ENCODE measurements at places on chromosomes 12 and 14.

DNA sequence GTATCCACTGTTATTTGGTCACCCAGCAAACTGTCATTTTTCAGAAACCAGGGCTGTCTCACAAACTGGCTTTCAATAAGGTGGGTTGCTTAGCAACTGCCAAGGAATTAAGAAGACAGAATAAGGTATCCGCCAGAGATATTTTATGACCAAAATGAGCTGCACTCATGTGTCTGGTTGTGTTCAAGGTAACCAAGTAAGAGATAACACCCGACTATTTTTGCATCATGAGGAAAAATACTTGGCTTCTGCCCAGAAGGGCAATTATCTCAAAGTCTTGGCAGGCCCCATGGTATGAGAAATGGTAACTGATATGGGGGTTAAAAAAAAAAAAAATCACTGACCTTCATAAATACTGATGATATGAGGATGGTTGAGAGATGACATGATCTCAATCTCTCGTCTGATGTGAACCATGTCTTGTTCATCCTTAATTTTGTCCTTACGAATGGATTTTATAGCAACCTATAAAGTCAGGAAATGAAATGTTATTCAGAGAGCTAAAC is 32.6 kb downstream of the NUAK1 start:
- DNase-seq: no peak

DNA sequence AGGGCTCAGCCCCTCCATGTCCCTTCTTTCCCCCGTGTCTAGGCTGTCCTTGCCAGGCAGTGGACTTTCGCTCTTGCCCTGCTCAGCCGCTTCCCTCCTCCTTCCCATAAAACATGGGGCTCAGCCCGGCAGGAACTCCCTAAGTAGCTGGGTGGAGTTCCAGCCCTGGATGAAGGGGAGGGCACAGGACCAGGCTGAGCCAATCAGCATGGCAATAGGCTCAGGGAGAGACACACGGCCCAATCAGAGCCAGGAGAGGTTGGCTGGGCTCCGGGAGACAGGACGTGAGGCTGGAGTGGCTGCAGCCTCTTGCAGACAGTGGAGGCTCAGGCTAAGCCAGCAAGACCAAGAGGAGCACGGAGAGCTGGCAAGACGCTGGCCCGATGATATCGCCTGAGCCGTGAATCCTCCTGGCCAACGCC is 54.3 kb downstream of the GALNT9 start:
- no peak for DNase-seq

- DNase-seq: no peak
Observed at GRCh38 chr12:109552971-109553370, 20.3 kb downstream of the MMAB start.

GRCh38 chr12:131011165-131012079 is 57.7 kb downstream of the ADGRD1 start:
- no peak for DNase-seq

DNA sequence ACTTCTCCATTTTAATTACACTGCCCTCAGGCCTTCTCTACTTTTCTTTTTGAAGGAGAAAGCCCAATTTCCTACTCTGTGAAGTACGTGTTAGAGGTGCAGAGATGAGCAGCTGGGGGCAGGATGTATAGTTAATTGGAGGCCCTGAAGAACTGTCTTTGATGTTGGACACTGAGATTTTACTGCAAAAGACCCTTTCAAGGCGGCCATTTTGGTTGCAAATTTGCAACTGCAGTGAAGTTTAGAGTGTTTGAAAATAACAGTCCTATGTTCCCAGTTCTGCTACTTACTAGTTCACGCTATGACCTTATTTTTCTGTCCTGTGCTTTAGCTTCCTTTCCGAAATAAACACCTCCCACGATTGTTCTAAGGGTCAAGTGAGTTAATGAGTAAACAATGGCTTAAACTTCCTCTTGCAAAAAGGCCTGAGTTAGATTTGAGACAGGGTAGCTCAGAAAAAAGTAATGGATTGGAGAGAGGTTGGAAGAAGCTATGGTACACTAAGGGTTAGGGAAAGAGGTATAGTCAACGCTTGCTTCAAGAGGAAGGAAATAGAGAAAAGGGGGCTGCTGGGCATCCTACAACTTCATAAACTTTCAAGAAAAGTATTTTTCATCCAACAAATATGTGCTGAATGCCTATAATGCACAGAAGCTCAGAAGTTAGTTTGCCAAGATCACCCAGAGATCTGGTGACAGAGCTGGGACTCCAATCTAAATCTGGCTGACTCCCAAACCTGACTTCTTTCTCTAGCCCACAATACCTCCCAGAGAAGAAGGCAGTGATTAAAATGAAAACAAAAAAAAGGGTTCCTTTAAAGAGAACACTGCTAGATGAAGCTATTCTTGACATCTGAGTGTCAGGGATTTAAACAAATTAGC is 26.4 kb upstream of the DICER1 start:
- DNase-seq: no peak

DNA sequence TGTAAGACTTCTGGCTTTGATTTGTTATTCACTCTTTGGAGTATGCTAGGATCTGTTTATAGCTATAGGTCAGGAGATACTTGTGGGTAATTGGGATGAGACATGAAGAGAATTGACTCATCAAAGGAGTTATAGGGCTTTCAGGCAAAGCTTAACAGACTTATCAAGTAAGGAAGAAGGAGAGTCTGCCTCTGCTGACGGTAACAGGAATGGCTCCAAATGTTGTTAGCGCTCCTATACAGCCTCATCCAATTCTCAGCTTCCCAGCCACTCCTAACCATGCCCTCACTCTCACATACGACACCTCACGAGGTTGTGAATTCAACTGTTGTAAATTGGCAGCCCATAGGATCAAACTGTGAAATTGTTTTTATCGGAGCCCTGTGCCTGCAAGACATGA is 140.5 kb downstream of the KCNA5 start:
- no peak for DNase-seq

DNA sequence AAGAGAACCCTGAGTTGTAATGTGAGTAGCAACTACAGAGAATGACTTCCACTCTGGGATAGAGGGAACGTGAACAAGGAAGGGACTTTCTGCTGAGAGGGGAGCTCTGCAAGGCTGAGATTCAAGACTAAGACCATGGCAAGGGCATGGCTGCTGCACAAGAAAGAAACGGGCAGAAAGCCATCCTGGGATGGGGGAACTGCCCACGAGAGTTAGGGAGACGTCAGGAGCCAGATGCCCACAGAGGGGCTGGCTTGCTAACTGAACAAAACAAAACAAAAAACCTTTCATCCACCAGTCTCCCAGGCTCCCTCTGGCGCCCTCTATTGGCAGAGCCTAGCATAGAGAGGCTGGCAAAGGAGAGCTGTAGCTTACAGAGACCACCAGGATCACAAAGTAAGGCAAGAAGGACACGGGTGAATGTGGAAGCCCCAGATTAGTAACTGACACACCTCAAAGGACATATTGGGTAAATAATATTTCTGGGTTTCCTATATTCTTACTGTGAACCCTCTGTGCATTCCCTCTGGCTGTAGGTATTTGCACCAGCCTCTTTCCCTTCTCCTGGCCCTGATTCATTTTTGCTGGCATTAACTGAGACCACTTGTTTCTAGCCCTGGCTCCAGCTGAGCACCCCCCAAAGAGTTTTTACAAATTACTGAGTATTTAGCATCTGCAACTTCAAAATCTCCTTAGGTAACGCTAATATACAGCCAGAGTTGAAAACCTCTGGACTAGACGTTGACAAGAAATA is 338.3 kb downstream of the EMP1 start:
- DNase-seq: peak; percentile 59

DNA sequence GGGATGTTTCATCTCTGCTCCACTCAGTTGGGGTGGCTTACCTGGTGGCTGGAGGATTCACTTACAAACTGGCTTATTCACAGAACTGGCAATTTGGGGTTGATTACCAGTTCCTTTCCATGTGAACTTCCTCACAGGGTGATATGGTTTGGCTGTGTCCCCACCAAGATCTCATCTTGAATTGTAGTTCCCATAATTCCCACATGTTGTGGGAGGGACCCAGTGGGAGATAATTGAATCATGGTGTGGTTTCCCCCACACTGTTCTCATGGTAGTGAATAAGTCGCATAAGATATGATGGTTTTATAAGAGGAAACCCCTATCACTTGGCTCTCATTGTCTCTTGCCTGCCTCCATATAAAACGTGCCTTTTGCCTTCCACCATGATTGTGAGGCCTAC is 26.9 kb upstream of the IGF1 start:
- no peak for DNase-seq

DNA sequence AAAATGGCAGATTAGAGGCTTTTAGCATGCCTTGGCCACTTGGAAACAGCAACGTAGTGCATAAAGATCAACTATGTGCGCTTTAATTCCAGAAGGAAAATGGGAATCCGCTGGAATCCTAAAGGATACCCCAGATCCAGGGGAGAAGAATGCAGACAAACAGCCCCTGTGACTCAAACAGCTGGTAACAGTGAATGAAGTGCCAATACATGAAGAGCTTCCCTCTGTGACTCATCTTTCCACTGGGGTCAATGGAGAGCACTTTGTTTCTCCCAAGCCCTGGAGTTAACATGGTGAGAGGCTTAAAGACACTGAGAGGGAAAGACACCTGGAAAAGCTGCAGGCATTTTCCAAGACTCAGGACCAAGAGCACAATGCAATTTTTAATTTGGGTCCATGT is 263.1 kb downstream of the CEP128 start:
- DNase-seq: no peak

GRCh38 chr14:24789378-24789884 is 155.4 kb upstream of the GZMB start:
- DNase-seq: no peak

DNA sequence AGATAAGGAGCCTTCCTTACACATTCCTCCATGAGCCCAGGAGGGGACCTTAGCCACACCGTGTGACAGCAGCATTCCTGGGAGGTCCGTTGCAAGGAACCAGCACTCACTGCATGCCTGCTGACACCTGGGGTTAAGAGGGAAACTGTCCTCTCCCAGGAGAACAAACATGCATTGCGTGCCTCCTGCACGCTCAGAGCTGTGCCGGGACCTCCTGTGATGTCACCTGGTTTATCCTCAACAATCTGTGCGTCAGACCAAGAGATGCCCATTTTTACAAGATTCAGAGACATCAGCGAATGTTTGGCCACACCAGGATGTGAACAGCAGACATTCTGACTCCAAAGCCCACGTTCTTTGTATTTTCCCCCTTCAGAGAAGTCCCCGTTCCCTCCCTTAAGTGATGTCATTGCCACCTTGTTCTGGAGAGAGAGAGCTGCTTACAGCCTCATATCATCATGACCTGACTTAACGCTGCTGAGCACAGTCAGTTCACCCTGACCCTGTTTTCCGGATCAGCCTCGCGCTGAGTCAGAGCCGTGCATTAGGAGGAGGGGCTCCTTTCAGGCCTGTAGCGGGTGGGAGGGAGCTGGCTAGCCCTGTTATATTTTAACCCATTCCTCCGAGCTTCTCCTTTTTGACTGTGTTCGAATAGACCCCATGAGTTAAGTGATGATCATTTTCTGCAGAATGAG is 36.2 kb downstream of the TMEM120B start:
- peak; percentile 48 for DNase-seq

DNA sequence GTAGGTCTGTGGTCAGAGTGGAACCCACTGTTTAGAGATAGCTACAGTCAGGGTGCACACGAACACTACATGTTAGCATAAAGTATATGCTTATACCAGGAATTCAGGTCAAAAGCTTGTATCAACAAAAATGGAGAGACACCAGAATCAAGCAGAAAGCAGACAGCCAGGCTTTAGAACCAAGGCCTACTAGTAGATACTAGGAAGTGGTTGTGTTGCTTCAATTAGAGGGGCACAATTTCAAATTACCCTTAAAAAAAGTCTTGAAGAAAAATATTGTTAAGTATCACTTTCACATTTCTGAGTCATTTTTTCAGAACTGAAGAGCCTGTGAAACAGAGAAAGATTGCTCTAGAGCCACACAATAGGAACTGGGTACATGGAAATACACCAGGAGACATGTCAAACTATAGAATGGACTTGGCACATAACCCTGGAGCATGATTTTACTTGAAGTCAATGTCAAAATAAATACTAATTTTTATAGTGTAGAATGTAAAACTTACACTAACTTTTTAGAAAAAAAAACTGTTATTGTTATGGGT is 41.6 kb downstream of the LRRC9 start:
- DNase-seq: no peak

DNA sequence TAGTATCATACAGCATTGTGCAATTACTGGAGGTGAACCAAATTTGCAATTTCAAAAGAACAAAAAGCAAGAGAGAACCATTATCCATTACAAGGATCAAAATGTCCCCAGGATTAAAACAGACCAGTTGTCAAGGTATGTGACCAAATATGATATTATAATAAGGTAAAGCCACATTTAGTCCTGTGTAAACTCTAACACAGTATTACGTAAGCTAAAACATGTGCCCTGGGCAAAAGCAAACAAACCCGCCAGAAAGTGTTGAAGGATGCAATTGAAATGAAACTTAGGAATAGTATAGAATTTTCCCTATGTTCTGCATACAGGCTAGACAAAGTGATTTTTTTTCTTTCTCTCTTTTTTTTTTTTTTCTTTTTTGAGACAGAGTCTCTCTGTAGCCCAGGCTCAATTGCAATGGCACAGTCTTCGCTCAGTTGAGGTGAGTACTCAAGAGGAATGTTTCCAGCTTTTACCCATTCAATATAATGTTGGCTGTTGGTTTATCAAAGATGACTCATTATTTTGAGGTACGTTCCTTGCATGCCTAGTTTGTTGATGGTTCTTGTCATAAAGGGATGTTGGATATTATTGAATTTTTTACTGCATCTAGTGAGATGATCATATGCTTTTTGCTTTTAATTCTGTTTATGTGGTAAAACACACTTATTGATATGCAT is 137.1 kb upstream of the FOXG1 start:
- no peak for DNase-seq

Data from activated CD4-positive, alpha-beta T cell treated with anti-CD3 and anti-CD28 coated beads, Interleukin-10, Interleukin-2, amounts not matched to agents 100 ng/mL and 50 ng/mL, durations not matched to agents 16 hours and 8 hours (primary cell).